ENCODE measurements at places on chromosomes 3 and 15.

DNA sequence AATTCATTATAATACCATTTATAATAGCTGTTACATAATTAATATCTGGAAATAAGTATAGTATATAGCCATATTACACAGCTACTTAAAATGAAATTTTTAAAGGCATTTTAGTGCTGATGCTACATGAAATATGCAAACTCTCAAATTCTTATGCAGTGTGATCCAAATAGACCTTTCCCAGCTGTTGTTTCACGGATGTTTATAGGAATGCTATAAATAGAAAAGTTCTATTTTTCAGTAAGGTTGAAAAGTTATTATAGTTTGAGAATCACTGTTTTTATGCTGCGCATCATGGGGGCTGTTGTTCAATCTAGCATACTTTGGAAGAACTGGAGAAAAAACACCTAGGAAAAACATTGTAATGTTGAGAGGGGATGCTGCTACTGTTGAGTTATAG is 147.7 kb upstream of the TRIM42 start:
- no peak for DNase-seq

- DNase-seq, result no peak
Observed at GRCh38 chr3:186277268-186277909, 84.6 kb downstream of the DGKG start.

- DNase-seq, result no peak
Observed at GRCh38 chr15:89654847-89655805, at the start of gene KIF7. Gene KIF7 (minus strand): TSS chr15:89655467. CDS start chr15:89652930, 2,537 bp downstream.

GRCh38 chr3:193439423-193439822 is 60.9 kb upstream of the ATP13A5 start:
- DNase-seq, result no peak

DNA sequence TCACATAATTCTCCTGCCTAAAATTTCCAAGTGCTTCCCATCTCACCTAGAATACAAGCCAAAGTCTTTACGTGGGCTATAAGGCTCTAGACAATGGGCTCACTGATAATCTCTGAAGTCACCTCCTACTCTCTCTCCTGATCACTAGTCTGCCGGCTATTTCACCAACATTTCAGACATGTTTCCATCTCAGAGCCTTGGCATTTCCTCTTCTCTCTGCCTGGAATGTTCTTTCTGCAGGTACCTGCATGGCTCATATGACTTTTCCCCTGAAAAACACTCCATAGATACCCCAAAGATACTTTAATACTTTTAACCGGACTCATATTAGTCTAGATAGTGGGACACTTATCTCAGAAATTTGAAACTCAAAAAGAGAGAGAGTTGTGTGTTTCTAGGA is 32.7 kb downstream of the CD200 start:
- no peak for DNase-seq

- peak; percentile 68 for DNase-seq
Observed at GRCh38 chr3:11643201-11643603, 513 bp downstream of the VGLL4 start.

GRCh38 chr3:147945968-147946519 is 536.9 kb downstream of the ZIC1 start:
- peak; percentile 13 for DNase-seq

DNA sequence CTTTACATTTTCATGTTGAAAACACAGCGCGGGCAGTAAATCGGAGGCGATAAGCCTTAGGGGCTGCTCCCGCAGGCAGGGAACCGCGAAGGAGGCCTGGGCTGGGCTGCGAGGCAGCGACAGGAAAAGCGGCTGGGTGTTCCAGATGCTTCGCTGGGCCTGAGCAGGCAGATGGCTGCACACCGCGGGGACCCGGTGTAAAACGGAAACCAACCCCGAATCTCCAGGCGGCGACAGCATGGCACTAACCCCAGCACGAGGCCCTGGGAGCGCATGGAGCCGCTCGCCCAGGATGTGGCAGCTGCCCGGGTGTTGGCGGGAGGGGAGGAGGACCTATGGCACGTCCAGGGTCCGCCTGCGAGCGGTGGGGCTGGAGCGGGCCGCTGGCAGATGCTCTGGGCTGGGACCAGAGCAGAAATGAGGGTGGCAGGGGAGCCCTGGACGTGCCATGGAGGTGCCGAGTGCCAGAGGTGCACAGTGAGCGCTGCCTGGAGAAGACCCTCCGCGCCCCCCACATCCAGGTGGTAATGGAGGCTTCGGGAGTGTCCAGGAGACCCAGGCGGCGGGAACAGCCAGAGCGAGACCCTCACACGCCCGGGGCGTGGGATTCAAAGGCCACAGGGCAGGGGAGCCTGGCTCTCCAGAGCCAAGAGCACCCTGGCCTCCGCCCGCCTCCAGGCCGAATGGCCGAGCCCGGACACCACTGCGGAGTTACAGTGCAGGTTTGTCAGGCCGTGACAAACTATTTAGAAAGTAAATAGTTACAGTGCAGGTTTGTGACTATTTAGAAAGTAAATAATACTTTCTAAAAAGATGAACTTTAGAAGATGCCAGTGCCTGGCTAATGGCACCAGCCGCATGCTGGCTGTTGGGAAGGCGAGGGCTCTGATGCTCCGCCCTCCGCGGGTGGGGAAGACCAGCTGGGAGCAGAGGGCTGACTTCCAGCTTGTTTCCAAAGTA is 293.6 kb downstream of the OCA2 start:
- DNase-seq, result no peak

- DNase-seq, result no peak
Observed at GRCh38 chr3:72050048-72050632, 265.2 kb upstream of the PROK2 start.

DNA sequence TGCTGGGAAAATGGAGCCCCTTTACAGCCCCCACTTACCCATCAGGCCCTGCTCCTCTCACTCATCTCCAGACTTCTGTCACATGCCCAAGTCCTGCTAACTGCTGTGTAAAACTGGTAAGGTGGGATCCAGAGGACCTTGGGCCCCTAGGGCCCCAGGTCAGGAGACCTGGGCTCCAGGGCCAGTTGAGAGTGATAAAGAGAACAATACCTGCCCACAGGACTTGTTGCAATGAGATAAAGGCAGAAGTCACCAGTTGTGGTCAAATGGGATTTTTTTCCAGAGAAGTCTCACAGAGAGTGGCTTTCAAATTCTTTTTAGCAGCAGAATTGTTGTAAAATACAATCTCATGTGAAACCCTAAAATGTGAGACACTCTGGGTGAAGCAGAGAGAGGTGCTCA is 753 bp downstream of the FURIN start:
- DNase-seq, result no peak

DNA sequence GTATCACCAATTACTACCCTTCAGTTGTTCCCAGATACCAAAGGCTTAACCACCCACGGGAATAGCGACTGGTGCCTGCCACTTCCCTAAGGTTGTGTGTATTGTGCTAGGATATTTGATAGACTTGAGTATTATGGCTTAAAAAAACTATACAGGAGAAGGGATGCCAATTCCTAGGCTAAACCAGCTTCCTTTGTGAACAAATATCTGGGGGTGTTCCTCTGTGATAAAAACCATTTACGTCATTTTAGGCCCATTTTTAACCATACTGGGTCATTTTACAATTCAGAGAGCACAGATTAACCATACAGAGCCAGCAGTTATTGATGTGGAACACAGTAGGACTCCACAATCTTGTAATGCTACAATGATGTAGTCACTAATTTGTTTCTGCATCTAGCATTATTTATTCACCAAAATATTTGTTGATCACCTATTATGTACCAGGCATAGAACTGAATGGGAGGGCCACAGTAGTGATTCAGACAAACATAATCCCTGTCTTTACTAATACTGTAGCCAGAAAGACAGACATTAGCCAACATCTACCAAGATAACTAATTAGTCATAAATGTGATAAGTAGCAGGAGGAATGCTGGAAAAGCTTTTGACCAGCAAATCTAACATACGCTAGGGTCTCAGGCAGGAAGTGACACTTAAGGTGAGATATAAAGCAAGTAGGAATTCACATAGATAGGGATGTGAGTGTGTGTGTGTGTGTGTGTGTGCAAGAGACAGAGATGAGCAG is 184.8 kb downstream of the MECOM start:
- no peak for DNase-seq

DNA sequence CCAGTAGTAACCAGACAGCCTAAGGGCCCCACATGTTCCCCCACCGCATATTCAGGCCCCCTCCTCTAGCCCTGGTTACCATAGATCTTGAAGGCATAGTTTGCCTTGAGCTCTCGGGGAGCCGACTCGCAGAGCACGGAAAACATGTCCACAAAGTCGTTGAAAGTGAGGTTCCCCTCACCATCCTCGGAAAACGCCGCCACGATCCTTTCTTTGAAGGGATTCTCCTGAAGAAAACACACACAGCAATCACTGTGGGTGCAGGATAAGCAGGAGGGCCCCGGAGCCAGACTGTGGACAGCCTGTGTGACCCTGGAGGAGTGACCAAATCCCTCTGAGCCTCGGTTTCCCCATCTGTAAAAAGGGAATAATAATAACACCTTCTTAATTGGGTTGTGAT is 16.8 kb downstream of the SH2D7 start:
- DNase-seq, result no peak

DNA sequence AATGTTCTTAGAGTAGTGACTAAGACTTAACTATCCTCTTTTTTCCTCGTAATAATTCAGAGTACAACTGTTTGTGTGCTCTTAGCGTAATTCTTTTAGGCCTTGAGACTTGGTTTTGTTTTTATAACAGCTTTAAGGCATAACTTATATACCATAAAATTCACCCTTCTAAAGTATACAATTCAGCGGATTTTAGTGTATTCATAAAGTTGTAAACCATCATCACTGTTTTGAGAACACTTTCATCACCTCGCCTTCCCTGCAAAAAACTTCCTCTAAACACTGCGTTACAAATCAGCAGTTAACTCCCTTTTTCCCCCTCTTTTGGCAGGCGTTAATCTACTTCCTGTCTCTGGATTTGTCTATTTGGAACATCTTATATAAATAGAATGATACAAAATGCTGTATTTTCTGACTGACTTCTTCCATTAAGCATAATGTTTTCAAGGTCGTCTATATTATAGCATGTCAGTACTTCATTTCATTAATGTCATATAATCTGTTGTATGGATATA is 18.7 kb downstream of the DNAJC13 start:
- DNase-seq, result peak; percentile 50

GRCh38 chr3:154795582-154795981 is 284.5 kb upstream of the MME start:
- no peak for DNase-seq

DNA sequence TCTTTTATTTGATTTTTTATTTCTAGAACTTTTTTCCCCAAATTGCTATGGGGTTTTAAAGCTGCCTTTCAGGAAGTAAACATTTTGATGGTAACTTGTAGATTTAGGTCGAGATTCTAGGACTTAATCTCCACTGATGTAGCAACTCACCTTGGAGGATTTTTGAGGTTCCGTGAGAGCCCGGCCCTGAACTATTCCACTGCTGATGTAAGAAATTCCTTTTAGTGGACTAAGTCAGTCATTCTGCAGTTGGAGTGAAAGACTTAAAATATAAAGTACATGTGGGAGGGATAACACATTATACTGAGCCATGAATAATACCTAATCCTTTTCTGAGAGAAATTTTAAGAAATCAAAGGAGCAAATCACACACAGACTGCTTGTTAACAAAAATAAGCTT is 12.6 kb upstream of the LRRC34 start:
- no peak for DNase-seq

DNA sequence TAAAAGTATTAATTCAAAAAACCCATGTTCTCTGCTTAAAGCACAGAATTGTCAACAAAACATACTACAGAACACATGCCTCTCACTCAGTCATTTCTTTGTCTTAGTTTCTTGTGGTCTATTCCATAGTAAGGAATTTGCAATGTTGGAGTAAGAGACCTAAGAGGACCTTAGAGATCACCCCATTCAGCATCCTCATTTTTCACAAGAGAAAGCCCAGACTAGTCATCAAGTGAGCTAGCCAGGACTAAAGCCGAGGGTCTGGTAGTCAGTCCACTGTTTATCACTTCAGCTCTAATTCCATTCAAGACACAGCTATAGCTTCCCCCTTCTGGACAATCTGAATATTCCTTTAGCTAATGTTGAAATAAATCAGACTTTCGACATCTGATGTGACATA is 601.1 kb downstream of the FHIT start:
- DNase-seq, result no peak

DNA sequence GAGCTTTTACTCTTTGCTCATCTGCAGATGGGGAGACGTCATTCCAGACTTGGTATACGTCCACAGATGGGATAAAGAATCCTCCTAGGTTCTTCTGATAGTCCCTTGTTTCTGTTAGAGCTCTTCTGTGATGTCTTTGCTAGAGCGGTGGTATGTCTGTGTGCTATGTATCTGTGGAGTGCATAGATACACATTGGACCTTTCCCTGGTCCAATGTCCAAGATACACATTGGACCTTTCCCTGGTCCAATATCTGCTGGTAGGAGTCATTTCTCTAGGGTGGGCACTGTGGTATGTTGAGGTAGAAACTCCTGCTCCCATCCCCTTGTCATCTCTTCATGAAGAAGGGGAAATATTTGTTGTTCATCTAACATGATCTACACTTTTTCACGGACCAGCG is 47.5 kb upstream of the LPP start:
- no peak for DNase-seq

DNA sequence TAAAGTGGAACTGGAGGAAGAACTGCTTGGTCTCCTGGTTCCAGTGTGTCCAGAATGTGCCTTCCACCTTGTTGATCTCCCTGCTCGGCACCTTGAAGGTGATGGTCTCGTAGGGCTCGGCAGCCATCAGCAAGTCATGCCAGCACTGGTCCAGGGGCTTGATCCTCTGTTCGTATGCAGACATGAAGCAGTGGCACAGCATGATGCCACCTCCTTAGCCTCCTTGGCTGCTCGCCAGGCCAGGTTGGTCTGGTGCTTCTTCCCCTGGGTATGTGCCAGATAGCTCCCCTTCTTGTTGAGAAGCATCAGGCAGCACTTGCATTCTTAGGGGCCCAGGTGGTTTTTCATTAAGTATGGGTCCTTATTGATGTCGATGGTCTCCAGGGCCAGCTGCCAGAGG is 17.8 kb upstream of the TXNRD3 start:
- DNase-seq, result no peak

DNA sequence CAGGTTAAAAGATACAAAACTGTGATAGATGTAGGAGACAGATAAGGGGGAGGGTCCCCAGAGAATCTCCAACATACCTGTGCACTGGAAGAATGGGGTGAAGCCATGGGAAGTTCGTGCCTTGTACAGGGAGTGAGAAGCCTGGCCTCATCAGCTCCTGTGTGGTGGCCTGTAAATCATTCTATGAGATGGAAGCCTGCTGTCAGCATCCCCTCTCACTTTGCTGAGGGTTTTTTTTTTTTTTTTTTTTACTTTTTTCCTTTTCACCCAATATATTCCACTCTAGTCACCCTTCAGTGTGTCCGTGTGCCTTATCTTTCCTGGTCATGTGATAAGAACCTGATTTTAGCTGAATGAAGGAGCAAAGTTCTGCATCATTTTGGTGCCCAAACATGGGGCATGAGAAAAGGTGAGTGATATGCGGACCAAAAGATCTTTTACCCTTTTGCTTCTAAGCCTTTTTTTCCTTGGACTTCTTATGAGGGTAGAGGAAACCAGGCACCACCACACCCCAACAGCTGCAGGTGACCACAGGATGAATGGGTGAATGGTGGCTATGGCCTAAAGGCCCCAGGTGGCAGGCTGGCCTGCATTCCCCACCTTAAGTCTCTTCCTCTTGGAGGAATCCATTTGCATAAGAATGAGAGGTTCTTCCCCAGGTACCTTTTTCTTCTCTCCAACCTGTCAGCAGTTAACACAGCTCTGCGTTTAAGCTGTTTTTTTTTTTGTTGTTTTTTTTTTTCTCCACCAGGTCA is 1345.0 kb downstream of the NSUN3 start:
- no peak for DNase-seq

- no peak for DNase-seq
Observed at GRCh38 chr3:148500881-148501280, 196.8 kb upstream of the AGTR1 start.
